ENCODE measurements at places on chromosomes 12 and 14.

DNA sequence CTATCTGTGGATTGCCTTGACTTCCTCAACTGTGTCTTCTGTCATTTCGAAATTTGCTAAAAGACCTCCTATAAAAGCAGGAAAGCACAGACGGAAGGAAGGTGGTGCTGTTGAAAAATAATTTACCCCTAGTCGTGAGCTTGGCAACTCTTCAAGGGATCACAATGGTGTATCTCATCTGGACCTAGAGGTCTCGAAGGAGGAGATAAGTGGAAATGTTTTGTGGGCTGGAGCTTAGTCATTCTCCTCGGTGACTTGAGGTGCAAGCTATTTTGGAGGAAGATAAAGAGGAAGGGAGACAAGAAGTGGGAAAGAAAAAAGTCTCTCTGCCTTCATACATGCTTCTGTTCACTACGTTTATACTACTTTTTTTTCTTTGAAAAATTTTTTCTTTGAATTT, 89.9 kb downstream of the FLRT2 start:
- no peak for DNase-seq

- peak; percentile 74 for DNase-seq
Measured at GRCh38 chr14:103296987-103297386, 37.0 kb upstream of the EIF5 start.

GRCh38 chr12:19186722-19187661, 57.5 kb downstream of the PLEKHA5 start:
- no peak for DNase-seq

GRCh38 chr12:13864081-13864673, 117.2 kb downstream of the GRIN2B start:
- peak; percentile 90 for DNase-seq

DNA sequence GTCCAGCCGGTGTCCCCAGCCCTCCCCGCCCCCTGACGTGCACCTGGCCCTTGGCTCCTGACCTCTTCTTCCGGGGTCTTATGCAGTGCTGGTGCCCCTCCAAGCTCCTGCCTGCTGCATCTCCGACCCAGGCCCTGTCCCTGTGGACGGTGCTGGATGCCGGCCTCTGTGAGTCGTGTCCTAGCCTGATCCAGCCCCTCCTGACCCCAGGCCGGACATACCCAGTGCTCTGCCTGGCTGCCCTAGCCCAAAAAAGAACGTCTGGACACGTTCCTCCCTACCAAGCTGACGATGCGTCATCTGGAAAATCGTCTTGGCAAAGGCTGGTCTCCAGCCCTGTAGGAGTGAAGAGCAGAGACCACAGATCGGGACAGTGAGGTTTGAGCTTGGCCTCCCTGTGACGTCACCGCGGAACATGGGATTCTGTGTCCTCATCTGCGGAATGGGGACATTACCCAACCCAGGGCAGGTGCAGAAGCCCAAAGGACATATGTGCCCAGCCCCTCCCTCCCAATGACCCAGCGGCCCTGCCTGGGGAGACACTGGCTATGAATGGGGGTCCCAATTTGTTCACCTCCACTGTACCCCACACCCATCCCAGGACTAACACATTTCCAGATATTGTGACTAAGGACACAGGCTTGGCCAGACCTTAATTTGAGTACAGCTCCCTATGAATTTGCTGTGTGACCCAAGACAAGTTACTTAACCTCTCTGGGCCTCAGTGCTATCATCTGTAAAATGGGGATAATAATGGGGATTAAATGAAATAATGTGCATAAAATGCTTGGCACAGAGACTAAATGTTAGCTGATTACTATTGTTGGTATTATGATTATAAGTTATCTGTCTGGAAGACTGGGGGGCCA, 51.0 kb upstream of the BCL11B start:
- DNase-seq: no peak

GRCh38 chr12:93663729-93664084, 13.5 kb upstream of the CRADD start:
- DNase-seq: no peak

DNA sequence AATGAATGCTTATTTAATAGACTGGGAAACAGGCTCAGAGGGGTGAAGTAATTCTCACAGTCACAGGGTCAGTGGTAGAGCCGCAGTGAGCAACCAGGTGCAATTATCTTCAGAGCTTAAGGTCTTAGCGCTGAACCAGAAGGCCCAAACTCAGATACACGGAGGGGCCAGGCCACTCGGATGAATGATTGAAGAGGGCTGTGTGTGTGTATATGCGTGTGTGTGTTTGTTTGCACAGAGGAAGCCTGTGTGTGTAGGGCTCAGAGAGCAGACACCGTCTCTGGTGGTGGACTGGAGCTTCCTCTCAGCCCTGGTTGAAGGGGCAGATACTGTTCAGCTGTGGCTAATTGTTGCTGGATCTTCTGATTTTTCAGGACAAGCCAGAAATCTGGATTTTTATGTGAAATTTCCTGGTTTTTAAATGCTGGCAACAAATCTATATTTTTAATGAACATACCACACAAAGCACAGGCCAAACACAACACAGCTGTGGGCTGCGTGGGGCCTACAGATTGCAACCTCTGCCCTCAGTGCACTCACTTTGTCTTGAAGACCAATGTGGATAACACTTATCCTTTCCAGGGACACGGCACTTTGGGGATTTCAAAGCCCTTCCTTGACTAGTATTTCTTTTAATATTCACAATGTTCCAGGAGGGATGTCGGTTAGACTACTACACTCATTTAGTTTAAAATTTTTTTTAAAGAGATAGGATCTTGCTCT, 94.5 kb upstream of the NRXN3 start:
- no peak for DNase-seq

DNA sequence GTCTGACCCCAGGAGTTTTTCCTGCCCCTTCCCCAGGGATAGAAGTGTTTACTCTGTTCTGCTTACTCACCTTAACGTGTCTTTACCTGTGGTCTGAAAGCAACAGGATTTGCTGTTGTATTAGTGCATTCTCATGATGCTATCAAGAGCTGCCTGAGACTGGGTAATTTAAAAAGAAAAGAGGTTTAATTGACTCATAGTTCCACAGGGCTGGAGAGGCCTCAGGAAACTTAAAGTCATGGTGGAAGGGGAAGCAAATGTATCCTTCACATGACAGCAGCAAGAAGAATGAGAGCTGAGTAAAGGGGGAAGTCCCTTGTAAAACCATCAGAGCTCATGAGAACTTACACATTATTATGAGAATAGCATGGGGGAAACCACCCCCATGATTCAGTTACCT, 240.4 kb downstream of the SNAPC1 start:
- DNase-seq: no peak

GRCh38 chr12:94898388-94898787, 105.1 kb downstream of the NDUFA12 start:
- DNase-seq: no peak

- DNase-seq: no peak
Measured at GRCh38 chr12:46351886-46352650, 20.5 kb downstream of the SLC38A2 start.
